ENCODE measurements at places on chromosomes 5 and 9. TPM values are rescaled to one million over a fixed set of nuclear protein-coding genes. Genes with fewer than 3 reads are reported as not detected.

The NMUR2 gene
- total RNA-seq: not detected

The FBN2 gene
- total RNA-seq: not detected

DNA sequence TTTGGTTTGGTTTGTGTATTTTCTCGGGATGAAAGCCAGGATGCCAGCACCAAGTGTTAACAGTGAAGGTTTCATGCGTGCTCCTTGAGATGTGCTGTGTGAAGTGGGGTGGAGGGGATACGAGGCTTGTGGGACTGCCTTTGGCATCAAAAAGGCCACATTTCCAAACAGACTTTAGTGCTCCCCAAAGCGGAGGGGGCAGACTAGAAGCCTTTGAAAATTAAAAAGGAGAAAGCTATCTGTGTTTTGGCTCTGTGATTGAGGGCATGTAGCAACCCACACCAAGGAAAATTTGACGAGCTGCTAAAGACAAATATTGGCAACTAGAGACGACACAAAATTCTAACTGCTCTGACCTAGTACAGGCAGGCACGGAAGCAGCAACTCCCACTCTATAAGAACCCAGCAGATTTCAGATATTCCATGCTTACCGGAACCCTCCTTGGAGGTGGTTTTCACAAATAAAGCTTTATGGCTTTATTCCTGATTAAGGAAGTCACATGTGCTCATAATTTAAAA is 154.5 kb downstream of the ARSB start:
- no peak for DNase-seq

GRCh38 chr5:68048516-68048915 is 167.0 kb upstream of the PIK3R1 start:
- no peak for DNase-seq

DNA sequence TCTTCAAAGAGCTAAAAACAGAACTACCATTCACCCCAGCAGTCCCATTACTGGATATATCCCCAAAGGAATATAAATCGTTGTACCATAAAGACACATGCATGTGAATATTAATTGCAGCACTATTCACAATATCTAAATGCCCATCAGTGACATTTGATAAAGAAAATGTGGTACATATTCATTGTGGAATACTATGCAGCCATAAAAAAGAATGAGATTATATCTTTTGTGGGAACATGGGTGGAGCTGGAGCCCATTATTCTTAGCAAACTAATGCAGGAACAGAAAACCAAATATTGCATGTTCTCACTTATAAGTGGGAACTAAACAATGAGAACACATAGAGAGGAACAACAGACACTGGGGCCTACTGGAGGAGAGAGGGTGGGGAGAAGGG is 38.7 kb downstream of the FCHO2 start:
- no peak for DNase-seq

DNA sequence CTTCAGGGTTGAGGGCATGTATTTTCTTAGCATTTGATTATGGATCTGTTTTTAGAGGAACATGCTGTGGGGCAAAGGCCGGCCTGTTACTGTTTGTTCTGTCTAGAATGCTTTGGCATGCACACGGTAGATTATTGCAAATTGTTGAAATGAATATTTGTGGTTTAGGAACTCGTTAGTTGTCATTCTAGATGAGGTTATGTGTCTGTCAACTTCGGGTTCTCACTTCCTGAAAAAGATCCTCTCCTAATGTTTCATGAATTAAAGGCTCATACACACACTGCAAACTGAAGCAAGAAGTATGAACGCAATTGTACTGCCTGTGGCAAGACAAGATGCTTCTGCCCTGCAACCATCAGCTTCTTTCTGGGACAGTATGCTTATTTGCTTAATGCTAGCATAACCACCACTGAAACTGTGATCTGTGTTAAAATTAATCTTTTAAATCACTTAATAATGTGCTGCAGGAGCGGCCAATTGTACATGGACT is 99.6 kb downstream of the BASP1 start:
- no peak for DNase-seq

GRCh38 chr5:25334350-25334749 is 689.6 kb upstream of the CDH10 start:
- DNase-seq: no peak

- no peak for DNase-seq
Measured at GRCh38 chr5:18072600-18072999, 438.3 kb downstream of the TAF11L14 start.

GRCh38 chr9:133355881-133356357 is 368 bp downstream of the SURF1 start:
- no peak for DNase-seq

- DNase-seq: no peak
Measured at GRCh38 chr5:43772764-43773477, 169.9 kb downstream of the NNT start.

GRCh38 chr5:171323806-171324632 is 15.0 kb downstream of the TLX3 start:
- DNase-seq: no peak

DNA sequence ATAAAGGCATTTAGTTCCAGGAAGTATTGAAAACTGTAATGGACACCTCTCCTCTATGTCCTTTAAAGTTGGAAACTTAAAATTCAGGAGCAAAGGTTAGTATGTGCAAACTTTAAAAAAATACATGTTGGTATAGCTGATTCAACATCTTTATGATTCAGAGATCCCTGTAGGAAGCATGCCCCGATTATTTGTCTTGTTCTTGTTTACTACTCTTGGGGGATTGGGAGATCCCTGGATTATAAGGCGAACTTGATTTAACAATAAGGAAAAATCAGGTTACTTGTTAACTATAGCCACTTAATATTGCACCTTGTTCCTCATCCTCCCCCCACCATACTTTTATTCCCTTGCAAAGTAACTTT is 1.7 kb downstream of the F2RL1 start:
- no peak for DNase-seq

GRCh38 chr5:176373100-176373818 is 8.0 kb downstream of the ARL10 start:
- DNase-seq: no peak

Data from natural killer cell treated with Interleukin-12 subunit alpha and Interleukin-12 subunit beta and Interleukin-15 and Interleukin-18, amount 100 ng/mL, for 72 hours (primary cell).